ENCODE measurements at places on chromosomes 12 and 14.
A peak's percentile ranks its signal among the peaks of the same experiment; 100 is the strongest.

GRCh38 chr12:40618636-40619035 is 73.6 kb upstream of the CNTN1 start:
- no peak for DNase-seq

DNA sequence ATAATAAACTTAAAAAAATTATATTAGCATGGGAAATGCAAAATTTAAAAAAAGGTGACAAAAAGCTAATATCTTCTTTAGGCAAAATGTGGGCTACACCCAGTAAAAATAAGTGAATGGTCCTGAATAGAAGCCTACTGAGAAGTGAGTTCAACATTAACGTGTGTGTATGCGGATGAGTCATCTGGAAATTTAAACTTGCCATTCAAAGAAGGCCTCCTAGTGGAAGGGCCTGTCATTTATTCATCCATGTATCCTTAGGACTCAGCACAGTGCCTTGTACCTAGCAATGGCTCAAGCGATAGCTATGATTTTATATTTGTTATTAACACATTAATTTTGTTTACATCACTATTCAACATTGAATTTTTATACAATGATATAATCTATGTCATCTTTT is 226.2 kb downstream of the NUBPL start:
- DNase-seq = no peak

GRCh38 chr12:85983601-85984000 is 109.5 kb downstream of the NTS start:
- no peak for DNase-seq

DNA sequence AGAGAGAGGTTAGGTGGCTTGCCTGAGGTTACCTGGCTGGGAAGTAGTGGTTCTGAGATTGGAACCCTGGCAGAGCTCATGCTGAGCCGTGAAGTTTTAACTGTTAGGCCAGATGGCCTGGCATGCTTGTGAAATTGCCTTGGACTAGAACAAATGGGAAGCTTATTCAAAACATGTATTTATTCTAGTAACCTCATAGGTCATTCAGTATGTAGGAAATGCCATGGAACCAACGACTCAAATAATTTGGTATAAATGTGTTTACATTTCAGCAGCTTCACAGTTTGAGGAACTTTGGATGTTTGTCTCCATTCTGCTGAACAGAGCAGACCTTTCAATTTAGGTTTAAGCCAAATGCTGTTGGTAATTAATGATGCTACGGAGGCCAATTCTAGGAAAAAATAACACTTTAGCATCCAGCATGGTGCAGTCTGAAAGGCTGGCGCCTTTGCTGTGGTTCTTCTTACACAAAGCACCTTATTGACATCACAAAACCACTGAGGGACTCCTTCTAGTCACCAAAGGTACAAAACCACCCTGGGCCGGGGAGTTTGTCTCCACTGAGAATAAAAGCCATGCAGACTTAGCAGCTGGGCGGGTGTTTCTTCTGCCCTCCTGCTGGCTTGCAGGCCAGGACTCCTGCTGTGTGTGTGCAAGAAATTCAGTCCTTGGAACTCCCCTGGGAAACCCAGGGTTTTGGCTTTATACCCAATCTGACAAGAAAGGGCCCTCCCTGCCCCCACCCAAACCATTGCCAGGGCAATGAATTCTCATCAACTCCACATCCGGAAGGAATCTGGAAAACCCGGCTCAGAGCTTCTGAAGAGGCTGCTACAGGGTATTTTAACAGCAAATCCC is 64.2 kb downstream of the ELK3 start:
- peak; percentile 67 for DNase-seq

DNA sequence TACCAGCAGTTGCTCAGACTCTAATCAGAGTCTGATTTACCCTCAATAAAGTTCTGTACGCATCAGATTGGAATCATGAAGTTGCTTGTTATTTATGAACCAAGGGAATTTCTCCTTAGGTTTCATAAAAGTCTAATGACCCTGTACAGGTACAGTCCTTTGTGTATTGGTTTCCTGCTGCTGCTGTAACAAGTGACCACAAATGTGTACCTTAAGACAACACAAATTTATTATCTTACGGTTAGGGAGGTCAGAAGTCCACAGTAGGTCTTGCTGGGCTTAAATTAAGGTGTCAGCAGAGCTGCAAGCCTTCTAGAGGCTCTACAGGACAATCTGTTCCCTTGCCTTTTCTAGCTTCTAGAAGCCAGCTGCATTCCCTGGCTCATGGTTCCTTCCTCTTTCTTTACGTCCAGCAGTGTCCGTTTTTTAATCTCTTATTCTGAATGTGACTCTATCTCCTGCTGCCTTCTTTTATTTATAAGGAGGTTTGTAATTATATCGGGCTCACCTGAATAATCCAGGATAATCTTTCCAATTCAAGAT is 6.7 kb upstream of the DERA start:
- no peak for DNase-seq

GRCh38 chr14:22390195-22390594 is 198.8 kb downstream of the DAD1 start:
- no peak for DNase-seq

DNA sequence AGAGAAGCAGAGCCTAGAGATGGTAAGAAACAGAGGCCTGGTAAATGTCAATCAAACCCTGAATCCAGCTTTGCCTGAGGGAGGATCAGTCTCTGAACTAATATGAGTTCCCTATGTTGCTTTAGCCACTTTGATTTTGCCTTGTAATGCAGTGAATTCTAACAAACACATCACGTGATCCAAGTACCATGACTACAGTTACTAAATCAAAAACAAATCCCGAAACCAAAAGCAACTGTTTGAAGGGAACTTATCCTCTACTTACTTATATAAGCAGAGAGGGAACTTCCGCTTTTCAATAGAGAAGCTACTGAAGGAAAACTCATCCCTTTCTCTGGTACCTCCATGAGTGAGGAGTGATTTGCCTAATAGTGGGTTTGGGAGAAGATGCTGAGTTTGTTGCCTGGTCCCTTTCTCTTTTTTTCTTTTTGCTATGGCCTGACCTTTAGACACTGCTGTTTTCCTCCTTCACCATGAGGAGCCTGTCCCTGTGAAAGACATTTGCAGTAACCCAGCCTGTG is 7.7 kb upstream of the PPTC7 start:
- DNase-seq = no peak

DNA sequence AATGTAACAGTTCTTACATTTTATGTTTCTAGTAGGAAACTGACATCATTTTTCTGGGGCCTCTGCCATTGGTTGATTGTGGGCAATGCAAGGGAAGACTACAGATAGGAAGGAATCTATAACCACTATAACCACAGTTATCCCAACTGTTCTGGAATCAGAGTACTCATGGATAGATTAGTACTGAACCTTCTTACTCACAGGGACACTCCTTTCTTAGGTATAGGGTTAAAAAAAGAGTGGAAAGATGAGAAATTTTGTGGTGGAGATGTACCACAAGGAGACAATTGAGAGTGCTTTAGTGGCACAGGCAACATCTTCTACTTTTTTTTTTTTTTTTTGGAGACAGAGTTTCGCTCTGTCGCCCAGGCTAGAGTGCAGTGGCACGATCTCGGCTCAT is 21.0 kb downstream of the TMEM116 start:
- DNase-seq = no peak

GRCh38 chr14:60544659-60545058 is 35.7 kb downstream of the SIX6 start:
- no peak for DNase-seq

- no peak for DNase-seq
These were observed 24.8 kb downstream of the C12orf71 start for GRCh38 chr12:27057543-27057942.

GRCh38 chr14:101891471-101891870 is 72.9 kb upstream of the DYNC1H1 start:
- no peak for DNase-seq

DNA sequence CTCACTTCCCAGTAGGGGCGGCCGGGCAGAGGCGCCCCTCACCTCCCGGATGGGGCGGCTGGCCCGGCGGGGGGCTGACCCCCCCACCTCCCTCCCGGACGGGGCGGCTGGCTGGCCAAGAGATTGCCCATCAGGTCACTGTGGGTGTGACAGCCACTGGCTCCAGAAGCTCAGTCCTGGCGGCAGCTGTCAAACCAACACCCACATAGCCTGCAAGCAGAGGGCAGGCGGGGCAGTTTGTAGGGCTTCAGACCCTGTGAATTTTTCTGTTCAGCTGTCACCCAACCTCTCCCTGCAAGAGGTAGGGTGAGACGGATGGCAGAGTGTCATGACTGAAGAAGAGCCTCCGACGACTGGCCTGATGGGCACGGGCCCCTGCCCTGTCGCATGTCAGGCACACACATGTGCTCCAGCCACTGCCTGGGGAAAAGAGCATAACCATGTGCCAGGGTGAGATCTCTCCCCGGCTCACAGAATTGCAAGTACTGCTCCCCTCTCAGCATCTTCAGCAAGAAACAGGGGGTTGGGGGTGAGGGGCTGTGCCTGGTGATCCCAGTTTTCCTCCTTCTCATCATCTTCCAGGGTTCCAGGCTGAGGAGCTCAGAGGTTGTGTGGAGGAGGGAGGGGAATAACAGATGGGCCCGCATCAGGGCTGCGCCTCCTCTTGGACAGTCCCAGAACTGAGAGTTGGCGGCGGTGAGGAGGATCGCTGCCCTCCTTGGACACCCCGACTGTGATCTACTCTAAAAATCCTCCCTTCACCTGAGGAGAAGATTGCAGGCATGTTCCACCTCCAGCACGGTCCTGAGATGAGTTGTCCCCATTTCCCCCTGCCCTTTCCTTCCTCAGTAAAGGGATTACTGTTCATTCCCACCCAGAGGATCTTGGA is 11.2 kb upstream of the PRPH start:
- no peak for DNase-seq

GRCh38 chr12:89803412-89803811 is 94.8 kb upstream of the ATP2B1 start:
- DNase-seq = no peak

DNA sequence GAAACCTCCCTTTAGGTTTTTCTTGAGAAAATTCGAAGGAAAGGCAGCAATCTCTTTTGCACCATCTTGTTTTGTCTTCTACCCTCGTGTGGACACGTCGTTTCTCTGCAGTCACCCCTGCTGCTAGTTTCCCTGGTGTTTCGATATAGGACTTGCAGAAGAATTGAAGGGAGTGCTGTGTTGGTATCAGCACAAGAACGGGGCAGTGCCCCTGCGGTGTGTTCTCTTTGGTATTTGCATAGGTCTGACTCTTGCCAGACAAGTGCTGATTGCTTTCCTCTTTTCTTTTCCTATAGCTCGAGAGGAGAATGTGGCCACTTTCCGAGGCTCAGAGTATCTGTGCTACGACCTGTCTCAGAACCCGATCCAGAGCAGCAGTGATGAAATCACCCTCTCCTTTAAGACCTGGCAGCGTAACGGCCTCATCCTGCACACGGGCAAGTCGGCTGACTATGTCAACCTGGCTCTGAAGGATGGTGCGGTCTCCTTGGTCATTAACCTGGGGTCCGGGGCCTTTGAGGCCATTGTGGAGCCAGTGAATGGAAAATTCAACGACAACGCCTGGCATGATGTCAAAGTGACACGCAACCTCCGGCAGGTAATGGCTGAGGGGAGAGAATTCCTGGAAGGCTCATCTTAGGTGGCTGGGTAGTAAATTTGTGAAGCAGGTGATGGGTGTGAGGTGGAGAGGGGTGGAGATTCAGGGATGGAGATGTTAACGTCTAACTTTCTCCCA is 474.8 kb downstream of the NRXN3 start:
- DNase-seq = no peak

DNA sequence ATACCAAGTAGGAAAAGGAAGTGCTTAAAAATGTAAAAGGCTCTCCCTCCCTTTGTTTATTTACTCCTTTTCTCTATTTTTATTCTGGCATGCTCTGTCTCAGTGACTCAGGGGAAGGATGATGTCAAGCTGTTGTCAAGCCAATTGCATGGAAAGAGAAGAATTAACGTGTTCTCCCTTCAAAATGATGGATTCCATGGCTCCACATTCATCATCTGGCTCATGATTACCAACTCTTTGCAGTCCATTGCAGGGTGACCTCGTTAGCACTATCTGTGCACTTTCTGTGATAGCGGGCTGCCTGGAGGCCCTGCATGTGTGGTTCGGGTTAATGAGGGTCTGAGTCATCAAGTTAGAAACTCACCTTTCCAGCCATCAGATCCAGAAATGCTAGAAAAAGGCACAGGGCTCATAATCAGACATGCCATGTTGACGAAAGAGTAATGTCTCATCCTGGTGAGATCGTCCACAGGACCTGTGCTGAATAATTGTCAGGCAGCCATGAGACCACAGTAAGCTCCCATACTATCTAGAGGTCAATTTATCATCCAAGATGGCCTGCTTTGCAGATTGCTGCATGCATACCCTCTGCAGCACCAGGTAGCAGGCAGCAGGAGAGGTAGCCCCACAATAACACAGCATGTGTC is 79.2 kb upstream of the BTG1 start:
- no peak for DNase-seq

DNA sequence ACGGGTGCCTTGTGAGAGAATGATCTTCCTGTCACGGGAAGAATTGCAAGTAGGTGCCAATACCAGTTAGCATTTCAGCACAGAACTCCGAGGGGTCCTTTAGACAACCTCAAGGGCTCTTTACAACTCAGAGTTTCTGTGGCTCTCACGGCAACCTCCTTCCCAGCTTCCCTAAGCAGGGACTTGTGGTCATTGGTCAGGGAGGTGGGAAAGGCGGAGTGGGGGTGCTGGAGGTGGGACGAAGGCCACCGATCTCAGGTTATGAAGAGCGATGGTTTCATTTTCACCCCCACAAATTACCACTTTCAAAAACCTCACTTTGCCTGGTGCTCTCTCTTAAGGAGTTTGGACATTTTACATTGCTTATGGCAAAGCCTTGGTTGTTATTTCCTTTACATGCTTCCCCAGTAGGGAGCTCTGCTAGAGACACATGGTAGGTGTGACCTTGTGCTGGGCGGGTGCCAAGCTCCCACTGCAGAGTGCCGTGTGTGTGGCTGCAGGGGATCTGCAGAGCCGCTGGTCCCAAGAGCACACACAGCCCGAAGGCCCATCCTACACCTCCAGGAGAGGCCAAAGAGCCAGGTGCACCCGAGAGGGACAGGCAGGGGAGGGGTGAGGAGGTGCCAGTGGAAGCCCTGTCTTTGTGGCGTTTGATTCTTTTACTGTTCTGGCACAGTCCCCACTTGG is 21.4 kb downstream of the BCL2L14 start:
- no peak for DNase-seq

DNA sequence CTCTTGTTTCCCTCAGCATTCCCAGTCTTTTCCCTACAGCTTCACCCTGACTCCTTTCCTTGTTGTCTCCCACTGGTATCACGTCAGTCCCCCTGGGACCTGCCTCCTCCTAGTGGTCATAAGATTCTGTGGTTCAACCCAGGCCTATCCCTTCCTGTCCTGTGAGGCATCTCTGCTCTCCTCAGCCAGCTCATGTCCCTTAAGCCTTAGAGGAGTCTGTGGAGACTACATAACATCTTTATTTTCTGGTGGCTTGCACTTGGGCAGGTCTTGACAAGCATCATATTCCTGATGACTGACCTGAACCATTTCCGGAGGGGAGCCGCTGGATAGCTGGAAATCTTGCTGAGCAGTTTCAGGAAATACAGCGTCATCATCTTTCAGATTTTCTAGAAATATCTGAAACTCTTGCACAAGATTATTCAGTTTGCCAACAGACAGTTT is 688 bp downstream of the C12orf71 start:
- DNase-seq = no peak

- no peak for DNase-seq
These were observed 198.6 kb downstream of the BCL11B start for GRCh38 chr14:99073431-99073830.

GRCh38 chr12:47698055-47698454 is 7.8 kb downstream of the RPAP3 start:
- no peak for DNase-seq

- DNase-seq = no peak
These were observed 204.2 kb downstream of the TBX5 start for GRCh38 chr12:114201794-114202193.

Data from hippocampal formation (tissue), 2 donors.